Subcutaneous preadipocyte (primary cell): ENCODE measurements at places on chromosomes 12 and 14. TPM values are rescaled to one million over a fixed set of nuclear protein-coding genes. Genes with fewer than 3 reads are reported as not detected.

The WSCD2 gene
- total RNA-seq: not detected in 2 replicates

The CLEC4D gene
- total RNA-seq: not detected in 2 replicates

The LPAR5 gene
- not detected in 2 replicates for total RNA-seq

The FKBP11 gene
- 23.5 and 36.0 TPM in 2 replicates for total RNA-seq

The CLEC4C gene
- total RNA-seq: not detected in 2 replicates

The ANG gene
- 3.7 and 7.0 TPM in 2 replicates for total RNA-seq

The NTF3 gene
- not detected in 2 replicates for total RNA-seq

The PARPBP gene
- 14.3 and 20.5 TPM in 2 replicates for total RNA-seq

The GDF3 gene
- not detected in 2 replicates for total RNA-seq

The PTCSC3 gene
- not detected in 2 replicates for total RNA-seq

The KLRC1 gene
- not detected in 2 replicates for total RNA-seq

The MYH6 gene
- total RNA-seq: not detected in 2 replicates

The SALL2 gene
- 0.78 and 2.6 TPM in 2 replicates for total RNA-seq

The RFLNA gene
- not detected in 2 replicates for total RNA-seq
